ENCODE measurements at places on chromosomes 7 and 10.

DNA sequence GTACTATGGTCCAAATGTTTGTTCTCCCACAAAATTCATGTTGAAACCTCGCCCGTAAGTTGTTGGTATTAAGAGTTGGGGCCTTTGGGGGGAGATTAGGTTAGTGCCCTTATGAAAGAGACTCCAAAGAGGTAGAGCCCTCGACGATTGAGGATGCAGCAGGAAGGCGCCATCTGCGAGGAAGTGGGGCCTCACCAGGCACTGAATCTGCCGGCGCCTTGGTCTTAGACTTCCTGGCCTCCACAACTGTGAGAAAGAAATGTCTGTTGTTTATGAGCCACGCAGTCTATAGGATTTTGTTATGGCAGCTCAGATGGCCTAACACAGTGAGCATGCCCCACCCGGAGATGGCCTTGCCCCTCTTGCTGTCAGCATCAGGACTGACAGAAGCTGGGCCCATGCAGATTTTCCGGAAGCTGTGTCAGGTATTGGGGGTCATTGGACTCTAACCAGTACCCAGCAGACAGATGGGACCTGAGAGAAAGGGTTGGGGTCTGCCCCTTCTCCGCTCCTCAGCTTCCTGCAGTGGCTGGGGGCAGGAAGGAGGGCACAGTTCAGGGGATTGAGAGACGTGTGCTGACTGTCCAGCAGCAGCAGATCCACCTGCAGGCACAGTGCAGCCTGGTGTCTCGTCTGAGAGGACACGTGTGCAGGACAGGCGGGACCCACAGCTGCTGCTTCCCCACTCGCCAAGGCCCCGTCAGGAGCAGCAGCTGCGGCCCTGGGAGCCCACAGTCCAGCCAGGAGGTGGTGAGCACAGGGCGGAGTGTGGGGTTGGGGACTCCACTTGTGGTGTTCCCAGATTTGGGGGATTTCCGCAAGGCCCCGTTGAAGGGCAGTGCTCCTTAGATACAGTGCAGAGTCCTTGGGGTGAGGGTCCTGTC lies 47.8 kb downstream of the MGMT start:
- DNase-seq = no peak

- no peak for DNase-seq
These were observed 61.2 kb downstream of the SH3PXD2A start for GRCh38 chr10:103793920-103794883.

GRCh38 chr10:126430512-126430911 lies 42.2 kb upstream of the ADAM12 start:
- DNase-seq = no peak

DNA sequence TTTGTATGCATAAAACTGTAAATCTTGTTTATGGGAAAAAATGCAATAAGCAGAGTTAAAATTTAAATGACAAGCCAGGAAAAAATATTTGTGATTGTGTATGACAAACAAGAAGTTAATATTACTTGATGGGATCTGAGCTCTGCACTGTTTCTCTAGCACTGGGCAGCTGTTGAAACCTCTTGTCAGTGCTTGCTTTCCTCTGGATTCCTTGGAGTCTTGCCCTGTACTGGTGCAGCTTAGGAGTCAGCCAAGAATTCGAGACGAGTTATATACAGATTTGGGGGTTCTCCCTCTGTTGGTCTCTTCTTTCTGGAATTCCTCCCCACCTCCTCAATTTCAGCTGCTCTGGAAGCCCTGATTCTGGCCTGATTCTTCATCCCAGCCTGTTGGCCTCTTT lies 24.3 kb upstream of the OPN4 start:
- DNase-seq = no peak

GRCh38 chr7:43313628-43314378 lies 201.4 kb downstream of the HECW1 start:
- no peak for DNase-seq

- DNase-seq = no peak
These were observed 22.9 kb downstream of the EEF1AKMT2 start for GRCh38 chr10:124768791-124769190.

DNA sequence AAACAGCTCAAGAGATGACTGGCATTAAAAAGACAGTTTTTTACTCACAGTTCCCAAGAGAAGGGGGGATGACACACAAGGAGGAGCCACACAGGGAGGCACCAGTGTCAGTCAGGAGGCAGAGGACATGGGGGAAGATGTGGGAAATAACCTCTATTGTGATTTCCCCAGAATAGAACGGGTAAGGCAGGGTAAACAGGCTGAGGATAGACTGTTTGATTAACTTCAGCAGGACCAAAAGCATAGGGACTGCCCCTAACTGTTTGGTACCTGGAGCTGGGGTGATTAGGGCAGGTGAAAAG lies 60.7 kb downstream of the RAPGEF5 start:
- DNase-seq = no peak

- DNase-seq = no peak
These were observed 28.4 kb downstream of the UBE2D4 start for GRCh38 chr7:43954524-43955228.

DNA sequence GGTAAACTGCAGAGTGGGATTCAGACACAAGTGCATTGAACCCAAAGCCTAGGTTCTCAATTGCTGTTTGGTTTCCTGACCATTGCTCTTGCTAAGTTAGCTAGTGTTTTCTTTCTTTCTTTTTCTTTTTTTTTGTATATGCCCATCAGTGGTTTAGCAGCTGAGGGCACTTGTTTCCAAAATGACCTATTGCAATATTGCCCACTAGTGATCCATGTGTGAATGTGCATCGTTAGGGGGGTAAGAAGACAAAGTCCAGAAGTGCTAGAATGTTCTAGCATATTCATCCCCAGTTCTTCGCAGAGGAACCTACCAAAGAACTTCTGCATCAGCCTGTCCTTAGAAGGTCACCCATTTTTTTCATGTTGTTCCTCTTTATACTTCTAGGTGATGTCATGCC lies 252.8 kb upstream of the GPR26 start:
- DNase-seq = no peak

DNA sequence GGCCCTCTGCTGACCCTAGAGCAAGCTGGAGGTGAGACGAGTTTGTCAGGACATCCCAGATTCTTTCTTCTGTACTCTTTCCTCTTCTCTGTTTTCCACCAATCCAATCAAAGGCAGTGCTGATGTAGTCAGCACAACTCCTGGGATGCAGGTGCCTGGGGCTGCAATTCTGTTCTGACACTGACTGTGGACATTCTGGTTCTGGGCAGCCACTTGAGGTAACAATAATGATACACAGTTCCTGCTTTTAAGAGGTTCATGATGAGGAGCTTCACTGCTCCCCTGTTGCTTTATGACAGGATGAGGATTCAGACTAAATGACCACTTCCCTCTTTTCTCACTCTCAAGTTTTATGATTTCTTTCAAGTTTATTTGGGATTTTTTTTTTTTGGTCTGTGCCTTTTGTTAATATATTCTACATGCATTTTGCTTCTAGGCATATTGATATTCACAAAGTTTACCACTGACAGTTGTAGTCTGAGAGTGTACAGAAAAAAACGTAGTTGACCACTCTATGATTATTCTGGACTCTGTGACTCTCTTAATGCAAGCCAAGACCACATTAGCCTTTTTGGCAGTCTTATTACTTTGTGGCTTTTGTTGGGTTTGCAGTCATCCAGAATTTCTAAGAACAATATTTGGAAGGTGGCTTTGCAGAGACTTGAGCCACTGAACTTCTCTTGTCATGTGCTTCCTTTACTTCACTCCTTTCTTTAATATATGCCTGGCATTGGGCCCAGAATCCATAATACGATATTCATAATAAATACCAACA lies 247.6 kb downstream of the AUTS2 start:
- no peak for DNase-seq

GRCh38 chr7:33041631-33042428 lies 20.7 kb downstream of the NT5C3A start:
- DNase-seq = no peak

DNA sequence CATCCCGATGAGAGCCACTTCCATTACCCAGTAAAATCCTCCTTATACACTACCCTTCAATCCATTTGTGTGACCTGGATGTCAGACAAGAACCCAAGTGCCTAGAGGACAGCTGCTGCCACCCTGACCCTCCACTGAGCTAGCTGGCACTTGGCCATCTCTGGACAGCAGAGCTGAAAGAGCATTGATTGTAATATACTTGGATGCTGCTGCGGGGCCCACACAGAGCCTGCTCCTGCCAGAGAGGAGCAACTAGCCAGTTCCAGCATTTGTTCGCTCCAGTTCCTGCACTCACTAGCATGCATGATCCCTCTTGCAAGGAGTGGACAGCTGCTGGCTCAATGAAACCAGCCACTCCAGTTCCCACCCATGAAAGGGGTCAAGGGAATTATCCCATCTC lies 8.4 kb upstream of the TMEM254 start:
- no peak for DNase-seq

DNA sequence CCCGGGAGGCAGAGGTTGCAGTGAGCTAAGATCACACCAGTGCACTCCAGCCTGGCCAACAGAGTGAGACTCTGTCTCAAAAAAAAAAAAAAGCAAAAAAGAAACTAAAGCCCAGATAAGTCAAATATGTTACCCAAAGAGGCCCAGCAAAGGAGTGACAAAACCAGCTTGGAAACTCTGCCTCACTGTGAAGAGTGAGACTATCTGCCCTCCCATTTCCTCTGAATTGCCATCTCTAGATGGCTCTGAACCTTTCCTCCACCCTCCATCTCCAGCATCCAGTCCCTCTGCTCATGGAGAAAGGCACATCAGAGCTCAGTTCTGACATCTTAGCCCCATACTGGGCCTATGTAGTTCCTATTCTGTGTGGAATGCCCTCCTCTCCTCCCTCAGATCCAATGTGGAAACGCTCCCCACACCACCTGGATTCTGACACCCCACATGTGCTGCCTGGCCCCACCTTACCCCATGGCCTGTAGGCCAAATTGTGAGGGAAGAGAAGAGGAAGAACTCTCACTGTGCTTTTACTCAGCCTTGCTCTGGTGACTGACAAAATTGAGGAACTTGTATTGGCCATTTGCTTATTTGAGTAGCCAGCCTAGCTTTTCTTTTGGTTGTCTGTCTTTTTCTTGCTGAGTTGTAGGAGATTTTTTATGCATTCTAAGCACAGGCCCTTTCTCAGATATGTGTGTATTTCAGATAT lies 18.0 kb upstream of the NUDCD3 start:
- DNase-seq = no peak

DNA sequence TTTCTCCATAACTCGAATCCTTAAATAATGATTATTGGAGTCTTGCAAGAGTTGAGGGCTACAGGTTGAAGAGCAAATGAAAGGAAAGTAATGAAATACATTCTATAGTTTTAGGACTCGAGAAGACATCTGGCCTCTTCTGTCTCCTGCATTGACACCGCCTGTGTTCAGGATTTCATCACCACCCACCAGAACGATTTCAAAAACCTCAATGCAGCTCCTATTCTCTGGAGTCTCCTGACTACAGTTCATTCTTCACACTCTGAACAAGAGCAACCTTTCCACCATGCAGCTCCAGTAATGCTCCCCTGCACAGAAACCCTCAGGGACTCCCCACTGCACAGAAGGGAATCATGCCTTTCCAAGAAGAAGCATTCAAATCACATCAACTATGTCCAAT lies 5.5 kb downstream of the IL15RA start:
- no peak for DNase-seq

- DNase-seq = no peak
These were observed 79.5 kb downstream of the BEND7 start for GRCh38 chr10:13449296-13449695.

GRCh38 chr7:17094963-17095574 lies 203.4 kb upstream of the AHR start:
- no peak for DNase-seq

DNA sequence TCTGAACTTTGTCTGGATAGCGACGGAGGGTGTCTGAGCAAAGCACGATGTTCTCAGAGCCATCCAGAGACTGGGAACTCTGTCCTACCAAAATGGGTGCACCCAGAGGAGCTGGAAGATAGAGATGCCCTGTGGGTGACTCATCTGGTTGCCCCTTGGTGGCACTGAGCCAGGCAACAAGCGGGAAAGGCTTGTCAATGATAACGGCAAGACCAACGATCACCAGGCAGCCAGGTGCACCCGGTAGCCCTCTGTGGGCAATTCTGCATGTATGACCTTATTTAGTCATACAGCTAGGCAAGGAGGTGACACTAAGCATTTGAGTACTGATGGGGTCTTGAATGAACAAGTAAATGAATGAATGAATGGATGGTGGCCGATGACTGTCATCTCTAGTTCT lies 2.8 kb upstream of the ELN start:
- DNase-seq = no peak

DNA sequence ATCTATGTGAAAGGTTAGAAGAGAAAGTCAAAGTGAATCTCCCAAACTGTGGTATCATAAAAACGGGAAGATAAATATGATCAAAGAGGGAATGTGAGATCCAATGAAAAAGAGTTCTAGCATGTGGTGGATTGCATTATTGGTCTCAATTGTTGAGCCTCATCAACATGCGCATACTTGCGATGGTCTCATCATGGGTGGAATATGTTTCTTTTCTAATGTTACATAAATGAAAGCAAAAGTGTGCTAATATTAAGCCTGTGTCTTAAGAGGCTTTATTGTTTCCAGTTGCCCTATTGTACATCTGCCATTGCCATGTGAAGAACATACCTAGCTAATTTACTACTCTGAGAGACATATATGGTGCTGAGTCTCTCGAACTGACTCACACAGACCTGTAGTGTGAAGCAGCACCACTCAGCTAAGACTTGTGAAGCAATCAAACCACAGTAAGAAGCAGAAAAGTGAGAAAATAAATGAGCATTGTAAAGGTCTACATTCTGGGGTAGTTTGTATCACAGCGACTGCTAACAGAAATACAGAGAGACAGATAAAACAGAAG lies 645.5 kb upstream of the PCDH15 start:
- no peak for DNase-seq

DNA sequence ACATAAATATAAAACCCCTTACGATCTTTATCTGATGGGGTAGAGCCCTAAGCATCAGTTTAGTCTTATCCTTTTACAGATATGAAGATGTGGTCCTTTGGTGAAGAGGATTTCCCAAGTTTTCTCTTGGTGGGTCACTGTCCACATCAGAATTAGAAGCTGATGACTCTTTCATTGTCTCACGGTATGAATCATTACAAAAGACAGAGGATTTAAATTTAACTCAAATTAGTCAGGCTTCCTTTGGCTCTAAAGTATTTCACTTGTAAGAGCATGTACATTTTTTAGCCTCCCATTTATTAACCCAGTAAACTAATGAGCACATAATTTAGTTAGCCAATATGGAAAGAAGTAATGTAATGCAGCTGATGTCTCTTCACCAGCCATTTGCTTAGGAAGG lies 49.9 kb upstream of the TMEM26 start:
- no peak for DNase-seq

DNA sequence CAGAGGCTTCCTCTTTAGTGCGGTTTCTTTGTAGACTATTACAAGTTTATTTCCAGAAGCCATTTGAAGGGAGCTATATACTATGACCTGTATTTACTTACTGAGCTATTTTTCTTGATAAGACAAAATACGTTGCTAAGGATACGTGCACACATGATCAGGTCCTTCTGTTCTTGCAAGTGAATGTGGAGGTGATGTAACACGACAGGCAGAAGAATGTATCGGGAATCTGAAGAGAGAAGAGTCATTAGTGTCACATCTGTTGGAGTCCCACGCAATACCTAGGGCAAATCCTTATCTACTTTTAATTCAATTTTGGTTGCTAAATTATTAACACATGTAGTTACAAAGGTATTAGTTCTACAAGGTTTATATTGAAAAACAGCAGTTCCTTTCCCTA lies 284.6 kb upstream of the IMMP2L start:
- DNase-seq = no peak

GRCh38 chr10:49275896-49276295 lies 23.1 kb upstream of the C10orf71 start:
- no peak for DNase-seq
